ENCODE measurements at places on chromosomes 6 and 20. TPM values are rescaled to one million over a fixed set of nuclear protein-coding genes. Genes with fewer than 3 reads are reported as not detected.

- no peak for DNase-seq
Measured at GRCh38 chr6:163313566-163313965, 101.0 kb upstream of the QKI start.

GRCh38 chr6:148389086-148389485 is 46.4 kb downstream of the SASH1 start:
- DNase-seq: no peak

KHDRBS2 gene
- not detected for total RNA-seq

- DNase-seq: no peak
Measured at GRCh38 chr6:157887892-157888291, 64.8 kb downstream of the SNX9 start.

DNA sequence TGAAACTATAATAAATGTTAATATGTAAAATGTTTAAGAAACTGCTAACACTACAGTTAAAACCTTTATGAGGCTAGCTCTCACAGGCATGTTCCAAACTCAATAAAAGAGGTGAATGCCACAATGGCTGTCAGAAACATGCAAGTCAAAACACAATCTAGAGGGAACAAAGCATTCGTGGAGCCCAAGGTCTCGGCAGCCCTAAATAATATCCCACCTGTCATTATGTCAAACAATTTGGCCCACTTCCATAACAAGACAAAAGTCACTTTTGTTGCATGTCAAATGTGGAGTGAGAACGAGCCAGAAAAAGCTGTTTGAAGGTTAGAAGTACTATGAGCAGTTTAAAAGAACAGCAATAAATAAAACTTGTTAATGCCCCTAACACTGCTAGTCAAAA is 181.9 kb downstream of the GMDS start:
- no peak for DNase-seq

- no peak for DNase-seq
Measured at GRCh38 chr6:5080574-5080973, 4.6 kb upstream of the PPP1R3G start.

TGM3 gene
- total RNA-seq: not detected

IL17A gene
- total RNA-seq: 0.14 TPM

DNA sequence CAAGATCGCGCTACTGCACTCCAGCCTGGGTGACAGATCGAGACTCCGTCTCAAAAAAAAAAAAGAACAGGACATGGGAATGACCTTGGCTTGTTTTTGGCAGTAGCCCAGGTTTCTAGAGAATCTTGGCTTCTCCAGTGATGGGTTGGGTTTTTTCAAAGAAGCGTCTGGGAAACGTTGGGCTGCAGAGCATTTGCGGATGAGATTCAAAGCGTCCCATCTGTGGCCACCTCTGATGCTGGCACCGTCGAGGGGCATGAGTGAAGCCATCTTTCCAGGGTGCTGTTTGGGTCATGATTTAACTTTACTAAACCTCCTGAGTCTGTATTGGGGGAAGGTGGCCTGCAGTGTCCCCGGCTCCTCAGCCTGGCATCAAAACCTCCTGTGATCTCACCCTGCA is 43.2 kb upstream of the SRF start:
- DNase-seq: no peak

- DNase-seq: no peak
Measured at GRCh38 chr6:16286151-16286522, 47.8 kb downstream of the GMPR start.

DNA sequence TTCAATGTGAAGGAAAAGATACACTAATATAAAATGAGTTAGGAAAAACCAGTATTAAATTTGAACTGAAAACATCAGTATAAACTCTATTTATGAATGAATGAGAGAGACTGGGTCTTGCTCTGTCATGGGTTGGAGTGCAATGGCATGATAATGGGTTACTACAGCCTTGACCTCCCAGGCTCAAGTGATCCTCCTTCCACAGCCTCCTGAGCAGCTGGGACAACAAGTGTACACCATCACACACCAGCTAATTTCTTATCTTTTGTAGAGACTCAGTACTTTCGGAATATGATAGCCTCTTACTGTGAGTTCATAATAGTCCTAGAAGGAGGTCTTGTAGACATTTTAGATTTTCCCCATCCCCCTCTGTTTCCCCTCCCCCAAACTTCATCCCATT is 21.4 kb downstream of the KCTD20 start:
- DNase-seq: no peak

GRCh38 chr6:37241131-37241530 is 16.4 kb upstream of the TBC1D22B start:
- DNase-seq: no peak

DNA sequence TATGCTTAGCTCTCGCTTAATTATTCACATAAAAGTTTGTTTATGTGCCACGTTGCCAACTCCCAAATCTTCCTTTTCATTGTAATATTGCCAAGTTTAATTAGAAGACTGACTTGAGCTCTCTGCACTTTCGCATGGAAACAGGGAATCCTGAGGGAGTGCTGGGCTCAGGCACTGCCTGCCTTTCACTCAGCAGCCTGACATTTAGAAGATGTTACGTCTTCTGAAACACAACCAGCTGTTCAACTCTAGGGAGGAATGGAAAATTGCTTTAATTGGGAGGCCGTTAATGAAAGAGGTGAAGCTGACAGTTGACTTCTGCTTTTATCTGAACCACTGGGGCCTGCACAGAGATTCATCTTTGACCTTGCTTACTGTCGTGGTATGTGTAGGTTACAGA is 77.4 kb upstream of the MTHFD1L start:
- DNase-seq: no peak

RIMS4 gene
- total RNA-seq: not detected

- DNase-seq: no peak
Measured at GRCh38 chr20:62704341-62704948, 4.2 kb upstream of the NTSR1 start.

GRCh38 chr6:158783851-158784250 is 35.3 kb downstream of the EZR start:
- DNase-seq: no peak

SMOC2 gene
- total RNA-seq: not detected

- no peak for DNase-seq
Measured at GRCh38 chr20:1264727-1265126, 1.4 kb upstream of the SNPH start.

- no peak for DNase-seq
Measured at GRCh38 chr6:122853259-122853995, 64.4 kb downstream of the SMPDL3A start.

ACTL10 gene
- 0.28 TPM for total RNA-seq

GRCh38 chr6:82551831-82552230 is 188.2 kb downstream of the TPBG start:
- DNase-seq: no peak

DNA sequence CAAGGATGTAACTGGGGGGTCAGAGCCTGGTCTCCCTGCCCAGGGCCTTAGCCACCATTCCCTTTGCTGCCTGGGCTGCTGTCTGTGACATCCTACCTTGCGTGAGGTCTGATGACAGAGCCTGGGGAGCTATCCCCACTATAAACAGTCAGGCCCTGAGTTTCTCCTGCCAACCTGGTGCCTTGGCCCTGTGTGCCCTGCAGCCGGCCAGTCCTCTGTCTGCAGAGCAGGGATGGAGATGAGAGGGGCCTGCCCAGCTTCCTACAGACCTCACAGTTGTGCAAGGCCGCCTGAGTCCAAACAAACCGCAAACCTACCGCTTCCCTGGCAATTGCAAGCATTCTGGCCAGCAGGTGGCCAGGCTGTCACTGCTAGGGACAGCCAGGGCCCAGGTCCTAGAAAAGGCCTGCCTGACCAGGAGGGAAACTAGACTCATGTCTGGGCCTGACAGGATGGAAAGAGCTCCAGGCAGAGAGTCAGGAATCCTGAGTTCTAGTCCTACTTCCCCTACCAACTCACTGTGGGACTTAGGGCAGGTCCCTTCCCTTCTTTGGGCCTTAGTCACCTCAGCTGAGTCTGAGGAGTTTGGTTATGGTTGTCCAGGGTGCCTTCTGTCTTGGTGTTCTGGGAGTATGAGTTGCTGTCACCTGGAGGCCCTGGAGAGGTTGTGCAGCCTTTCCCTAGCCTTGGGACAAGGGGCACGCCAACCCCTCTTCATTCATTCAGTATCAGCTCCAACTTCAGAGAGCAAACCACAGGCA is 86.2 kb downstream of the VEGFA start:
- DNase-seq: no peak

GRCh38 chr6:151038616-151039015 is 173.1 kb downstream of the MTHFD1L start:
- no peak for DNase-seq

DNA sequence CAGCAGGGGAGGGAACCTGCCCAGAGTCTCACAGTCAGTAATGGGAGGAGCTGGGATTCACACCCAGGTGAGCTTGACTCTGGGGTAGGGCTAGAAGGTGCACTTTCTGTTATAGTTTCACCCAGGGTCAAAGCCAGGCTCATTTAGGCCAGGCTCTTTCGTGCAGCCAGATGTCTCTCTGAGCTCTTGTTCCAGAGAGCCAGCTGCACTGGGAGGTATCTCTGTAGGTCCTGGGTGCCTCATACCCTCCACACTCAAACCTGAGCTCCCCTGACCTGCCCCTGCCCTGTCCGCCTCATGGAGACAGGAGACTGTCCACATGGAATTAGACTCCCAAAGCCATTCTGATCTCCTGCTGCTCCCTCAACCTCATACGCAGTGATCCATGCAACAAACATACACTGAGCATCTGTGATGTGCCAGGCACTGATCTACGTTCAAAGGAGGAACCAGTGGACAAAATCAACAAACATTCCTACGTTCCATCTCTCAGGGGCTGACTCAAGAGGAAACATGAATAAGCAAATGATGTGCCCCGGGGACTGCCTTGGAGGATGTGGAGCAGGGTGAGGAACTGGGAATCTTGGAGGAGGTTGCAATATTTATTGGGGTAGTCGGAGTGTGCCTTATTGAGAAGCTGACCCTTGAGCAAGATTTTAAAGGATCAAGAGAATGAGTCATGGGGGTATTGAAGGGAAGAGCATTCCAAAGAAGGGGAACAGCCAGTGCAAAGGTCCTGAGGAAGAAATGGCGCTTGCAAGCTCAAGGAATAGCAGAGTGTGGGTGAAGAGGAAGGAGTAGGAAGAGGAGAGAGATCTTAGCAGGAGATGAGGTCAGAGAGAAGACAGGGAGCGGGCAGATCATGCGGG is 71.3 kb upstream of the TOX2 start:
- no peak for DNase-seq

DNA sequence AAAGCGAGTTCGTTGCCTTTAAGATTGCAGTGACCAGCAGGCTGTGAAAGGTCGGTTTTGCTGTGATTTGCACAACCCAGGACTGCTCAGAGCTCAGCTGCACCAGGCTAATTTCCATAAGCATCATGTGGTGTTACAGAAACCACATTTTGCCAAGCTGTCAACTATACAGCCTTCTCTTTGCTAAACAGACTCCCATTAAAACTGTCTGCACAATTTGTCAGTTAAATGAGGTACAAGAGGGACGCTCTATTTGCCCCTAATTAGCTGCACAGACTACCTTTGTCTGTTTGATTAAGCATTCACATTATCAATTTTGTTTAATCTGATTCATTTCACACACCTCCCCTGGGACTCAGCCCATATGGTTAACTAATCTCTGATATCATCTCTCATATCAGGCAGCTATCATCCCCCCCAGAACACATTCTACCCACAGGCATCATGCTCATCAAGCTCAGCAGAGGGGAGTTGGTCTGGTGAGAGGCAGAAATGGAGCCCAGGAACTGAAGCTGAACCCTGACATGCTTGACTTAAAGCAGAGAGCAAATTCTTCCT is 62.1 kb downstream of the OLIG3 start:
- DNase-seq: no peak

- DNase-seq: no peak
Measured at GRCh38 chr6:41426438-41426851, 91.0 kb downstream of the NCR2 start.

GRCh38 chr20:57560554-57561355 is at the start of gene PCK1:
Gene PCK1, plus strand, starts transcription at chr20:57561110. Its CDS starts 302 bp downstream, at chr20:57561412.
- DNase-seq: no peak

DNA sequence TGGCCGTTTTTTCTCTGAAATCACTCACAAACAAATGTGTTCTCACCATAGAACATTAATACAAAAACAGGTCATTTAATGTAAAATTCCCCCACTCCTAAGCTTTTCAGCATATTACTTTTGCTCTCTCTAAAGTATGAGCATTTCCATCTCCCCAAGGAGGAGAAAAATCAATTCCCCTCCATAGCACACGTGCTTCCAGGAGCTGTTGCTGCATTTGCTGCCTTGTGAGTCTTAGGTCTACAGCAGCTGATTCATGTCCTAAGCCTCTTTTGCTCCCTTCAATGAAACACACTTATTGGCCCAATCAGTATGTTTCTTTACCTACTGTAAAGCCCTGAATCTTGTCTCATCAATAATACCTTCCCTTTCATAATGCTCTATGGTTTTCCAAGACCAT is 6.4 kb upstream of the COL9A1 start:
- no peak for DNase-seq

ZBTB12 gene
- 0.33 TPM for total RNA-seq

GRCh38 chr6:24445704-24446103 is 43.0 kb downstream of the MRS2 start:
- DNase-seq: no peak

DNA sequence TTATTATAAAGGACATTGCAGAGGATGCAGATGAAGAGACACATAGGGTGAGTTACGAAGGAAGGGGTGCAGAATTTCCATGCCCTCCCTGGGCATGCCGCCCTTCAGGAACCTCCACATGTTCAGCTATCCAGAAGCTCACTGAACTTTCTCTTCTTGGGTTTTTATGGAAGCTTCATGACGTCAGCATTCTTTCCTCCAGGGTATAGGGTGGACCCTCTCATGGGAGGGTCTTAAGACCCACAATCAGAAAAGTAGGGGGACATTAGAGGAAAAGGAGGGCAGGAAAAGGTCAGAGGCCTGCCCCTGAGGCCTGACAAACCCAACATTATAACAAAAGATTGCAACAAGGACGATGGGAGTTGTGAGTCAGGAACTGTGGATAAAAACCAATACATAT is 14.6 kb upstream of the DCBLD1 start:
- no peak for DNase-seq

DZANK1 gene
- 1.8 TPM for total RNA-seq

GRCh38 chr6:81491454-81492101 is 260.9 kb downstream of the TENT5A start:
- no peak for DNase-seq

DNA sequence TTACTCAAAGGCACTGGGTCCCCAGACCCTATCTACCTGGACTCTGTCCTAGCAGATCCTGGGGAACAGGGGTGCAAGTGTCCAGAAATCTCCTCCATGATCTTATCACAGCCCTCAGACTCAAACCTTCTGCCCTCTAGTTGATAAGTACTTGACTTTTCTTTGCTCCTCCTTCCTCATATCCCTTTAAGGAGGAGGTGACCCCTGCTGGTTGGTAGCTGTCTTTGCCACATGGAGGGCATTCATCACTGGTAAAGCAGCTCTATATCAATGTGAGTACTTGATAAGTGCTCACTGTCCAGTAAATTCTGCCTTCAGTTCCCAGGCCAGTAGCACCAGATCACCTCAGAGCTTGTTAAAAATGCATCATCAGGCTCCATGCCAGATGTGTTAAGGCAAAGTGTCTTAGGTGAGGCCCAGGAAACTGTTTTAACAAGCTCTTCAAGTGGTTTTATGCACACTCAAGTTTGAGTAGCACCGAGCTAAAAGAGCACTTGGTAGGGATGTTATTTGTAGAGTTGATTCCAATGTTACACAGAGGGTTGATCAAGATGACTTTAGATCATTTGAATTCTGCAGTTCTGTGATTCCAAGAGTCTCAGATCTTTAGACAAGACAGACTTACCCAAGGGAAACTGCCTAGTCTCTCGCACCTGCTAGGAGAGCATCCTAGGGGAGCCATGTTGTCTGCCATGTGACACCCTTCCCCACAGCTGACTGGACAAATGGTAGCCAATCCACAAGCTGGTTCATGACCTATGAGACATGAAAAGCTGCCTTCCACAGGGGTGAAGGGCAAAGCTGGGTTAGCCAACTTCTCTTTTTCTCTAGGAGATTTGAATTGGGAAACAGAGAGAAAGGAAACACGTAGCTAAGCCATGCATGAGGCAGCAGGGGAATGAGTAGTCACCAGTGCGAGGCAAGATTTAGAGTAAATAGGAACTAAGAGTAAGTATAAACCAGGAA is 18.6 kb downstream of the TREML2 start:
- DNase-seq: peak; percentile 33

Data from CD4-positive, alpha-beta T cell (primary cell).